ENCODE measurements at places on chromosomes 2 and 18. TPM values are rescaled to one million over a fixed set of nuclear protein-coding genes. Genes with fewer than 3 reads are reported as not detected.

GRCh38 chr2:14219306-14219705 lies 413.2 kb upstream of the LRATD1 start:
- H3K4me3 ChIP-seq: no peak overlapping the region
- DNase-seq: no peak
- no peak overlapping the region for H3K27ac ChIP-seq
- no peaks in the 10 kb centered on the region for H3K4me1 ChIP-seq
- H3K36me3 ChIP-seq: no peaks in the 10 kb centered on the region

- H3K27ac ChIP-seq: no peak overlapping the region
- peaks cover 15% of the 10 kb centered on the region for H3K36me3 ChIP-seq
- no peaks in the 10 kb centered on the region for H3K27me3 ChIP-seq
- no peak overlapping the region for H3K4me3 ChIP-seq
- no peak for DNase-seq
Observed at GRCh38 chr18:76948345-76948744, 126.0 kb downstream of the ZNF236 start.

GRCh38 chr2:58803192-58803591 lies 562.1 kb upstream of the FANCL start:
- H3K27ac ChIP-seq: no peak overlapping the region
- H3K27me3 ChIP-seq: no peaks in the 10 kb centered on the region
- no peak for DNase-seq
- H3K4me1 ChIP-seq: no peaks in the 10 kb centered on the region
- H3K36me3 ChIP-seq: no peaks in the 10 kb centered on the region
- H3K4me3 ChIP-seq: no peak overlapping the region

GRCh38 chr2:2827046-2827636 lies 496.1 kb upstream of the MYT1L start:
- DNase-seq: peak; percentile 9
- H3K4me1 ChIP-seq: no peaks in the 10 kb centered on the region

The CD8A gene
- 85.3 TPM for total RNA-seq
